ENCODE measurements at places on chromosomes 3 and 15.

- no peak for DNase-seq
Measured at GRCh38 chr3:4503050-4503449, 9.9 kb downstream of the ITPR1 start.

GRCh38 chr15:79371591-79371990, 60.5 kb upstream of the MINAR1 start:
- DNase-seq, result no peak

GRCh38 chr3:6449099-6449498, 411.8 kb upstream of the GRM7 start:
- no peak for DNase-seq

DNA sequence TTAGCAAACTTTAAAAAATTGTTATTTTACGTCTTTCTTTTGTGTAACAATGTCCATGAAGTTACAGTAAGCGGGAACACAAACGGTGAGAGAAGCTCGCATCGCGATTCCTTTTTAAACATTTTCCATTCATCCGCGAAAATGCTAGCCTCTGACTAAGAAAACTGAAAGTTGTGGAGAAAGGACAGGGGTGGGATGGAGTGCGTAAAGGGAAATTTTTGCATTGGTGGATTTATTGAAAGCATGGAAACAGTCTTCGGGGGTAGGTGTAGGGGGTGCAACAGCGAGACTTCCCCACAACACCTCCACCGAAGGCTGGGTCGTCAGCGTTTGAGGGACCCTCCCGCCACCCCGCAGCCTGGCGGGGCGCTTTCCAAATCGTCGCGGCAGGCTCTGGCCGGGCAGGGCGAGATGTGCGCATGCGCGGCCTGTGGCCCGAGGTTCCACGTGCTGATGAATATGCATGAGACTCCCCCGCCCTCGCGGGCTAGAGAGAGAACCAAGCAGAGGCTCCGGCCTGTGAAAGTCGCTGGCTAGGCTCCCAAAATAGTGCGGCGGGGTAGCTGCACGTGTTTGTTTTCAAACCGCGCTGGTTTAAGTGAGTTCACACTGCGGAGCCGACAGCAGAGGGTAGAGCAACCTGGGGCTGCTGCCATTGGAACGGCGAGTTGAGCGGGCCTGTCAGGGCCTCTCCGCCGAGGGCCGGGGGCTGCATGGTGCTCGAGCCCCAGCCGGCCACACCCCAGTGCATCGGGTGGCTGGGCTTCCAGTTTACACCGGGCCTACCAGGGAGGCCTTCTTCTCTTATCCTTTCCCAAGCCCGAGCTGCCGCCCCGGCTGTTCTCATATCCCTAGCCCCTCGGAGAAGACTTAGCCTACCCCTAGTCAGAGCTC, 9.9 kb downstream of the ZIC1 start:
- DNase-seq, result no peak

GRCh38 chr3:188052169-188053035, 101.6 kb upstream of the LPP start:
- no peak for DNase-seq
